ENCODE measurements at places on chromosomes 13 and 19.

- no peak for DNase-seq
These were observed 68.1 kb upstream of the HTR2A start for GRCh38 chr13:46964789-46965527.

DNA sequence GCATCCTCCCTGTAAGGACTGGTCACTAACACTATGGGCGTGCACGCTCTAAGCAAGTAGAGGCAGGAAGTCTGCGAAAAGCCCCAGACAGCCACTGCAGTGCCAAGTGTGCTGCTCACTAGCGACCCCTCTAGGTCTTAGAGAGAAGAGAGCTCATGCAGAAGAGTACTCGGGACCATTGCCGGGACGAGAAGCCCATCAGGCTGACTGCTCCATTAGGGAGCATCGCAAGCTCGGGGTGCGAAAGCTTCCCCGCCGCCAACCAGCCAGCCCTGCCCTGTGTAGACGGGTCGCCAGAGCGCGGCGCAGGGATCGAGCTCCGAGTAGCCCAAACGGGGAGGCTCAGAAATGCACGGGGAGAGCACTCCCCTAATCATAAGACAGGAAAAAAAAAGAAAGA is 16.6 kb downstream of the POU4F1 start:
- DNase-seq, result no peak

DNA sequence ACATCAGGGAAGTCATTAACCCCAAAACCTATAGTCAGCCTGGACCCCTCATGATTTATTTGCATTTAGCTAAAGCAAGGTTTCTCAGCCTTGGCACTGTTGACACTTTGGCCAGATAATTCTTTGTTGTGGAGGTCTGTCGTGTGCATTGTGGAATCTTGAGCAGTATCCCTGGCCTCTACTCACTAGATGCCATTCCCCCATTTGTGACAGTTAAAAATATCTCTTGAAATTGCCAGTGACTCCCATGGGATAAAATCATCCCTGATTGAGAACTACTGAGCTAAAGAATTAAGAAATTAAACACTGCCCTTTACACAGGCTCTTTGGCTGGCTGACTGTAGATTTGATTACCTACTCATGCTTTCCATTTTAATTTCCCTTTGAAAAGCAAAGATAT is 102.7 kb downstream of the LMO7 start:
- no peak for DNase-seq

- no peak for DNase-seq
These were observed 34.1 kb upstream of the CACTIN start for GRCh38 chr19:3660493-3661219.

DNA sequence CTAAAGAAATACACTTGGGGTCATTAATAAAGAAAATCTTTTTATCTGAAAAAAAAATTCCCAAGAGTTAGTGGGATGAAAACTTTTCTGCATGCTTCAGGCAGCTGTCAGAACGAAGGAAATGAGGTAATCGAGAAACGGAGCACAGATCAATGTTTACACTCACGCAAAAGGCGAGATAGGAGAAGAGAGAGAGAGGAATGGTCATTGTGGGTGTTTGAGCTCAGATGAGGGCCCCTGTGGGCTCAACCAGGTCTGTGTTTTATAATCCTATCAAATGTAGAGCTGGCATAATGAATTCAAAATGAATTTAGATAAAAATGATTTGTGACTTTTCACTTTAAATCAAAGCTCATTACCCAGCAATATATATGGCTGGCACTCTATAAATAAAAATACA is 6.3 kb upstream of the RXFP2 start:
- DNase-seq, result no peak

GRCh38 chr13:50326811-50327210 is 311.6 kb downstream of the KCNRG start:
- DNase-seq, result no peak

DNA sequence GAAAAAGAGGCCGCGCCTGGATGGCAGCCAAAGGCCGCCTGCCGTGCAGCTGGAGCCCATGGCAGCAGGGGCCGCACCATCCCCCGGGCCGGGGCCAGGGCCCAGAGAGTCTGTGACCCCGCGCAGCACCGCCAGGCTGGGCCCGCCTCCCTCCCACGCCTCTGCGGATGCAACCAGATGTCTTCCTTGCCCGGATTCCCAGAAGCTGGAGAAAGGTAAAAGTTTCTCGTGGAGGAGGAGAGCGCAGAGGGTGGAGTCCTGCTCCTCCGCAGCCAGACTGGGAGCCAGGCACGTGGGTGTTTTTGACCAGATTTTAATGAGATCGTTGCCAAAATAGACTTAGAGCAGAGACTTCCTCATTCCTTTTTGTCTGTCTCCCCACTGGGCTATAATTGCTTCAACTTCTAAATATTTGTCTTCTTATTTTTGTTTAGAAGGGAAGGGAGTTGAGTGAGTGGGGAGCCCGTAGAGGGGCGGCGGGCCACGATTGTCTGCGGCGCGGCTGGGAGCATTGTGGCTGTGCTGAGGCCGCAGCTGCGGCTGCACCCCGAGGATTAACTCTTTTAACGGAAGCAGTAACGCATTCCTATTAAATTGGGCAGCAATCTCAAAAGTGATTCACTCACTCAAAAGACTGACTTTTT is 22.8 kb upstream of the NDUFS7 start:
- no peak for DNase-seq

DNA sequence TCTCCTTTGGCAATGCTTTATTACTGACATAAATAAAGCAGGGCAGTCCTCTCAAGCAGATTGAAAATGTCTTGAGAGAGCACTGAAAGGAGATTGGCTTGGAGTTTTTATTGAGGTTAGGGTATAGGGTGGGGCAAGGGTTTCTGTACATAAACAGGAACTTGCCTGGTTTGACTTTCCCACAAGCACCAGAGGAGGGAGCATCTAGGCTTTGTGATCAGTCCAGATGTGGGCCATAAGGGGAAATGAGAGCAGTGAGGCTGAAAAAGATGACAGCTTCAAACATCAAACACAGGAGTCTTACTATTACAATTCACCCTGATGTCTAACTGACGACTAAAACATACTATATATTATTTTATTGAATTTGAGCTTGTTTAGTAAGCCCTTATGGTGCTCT is 260.9 kb downstream of the MTUS2 start:
- DNase-seq, result no peak

- DNase-seq, result no peak
These were observed 67.0 kb upstream of the SERP2 start for GRCh38 chr13:44306371-44307192.

DNA sequence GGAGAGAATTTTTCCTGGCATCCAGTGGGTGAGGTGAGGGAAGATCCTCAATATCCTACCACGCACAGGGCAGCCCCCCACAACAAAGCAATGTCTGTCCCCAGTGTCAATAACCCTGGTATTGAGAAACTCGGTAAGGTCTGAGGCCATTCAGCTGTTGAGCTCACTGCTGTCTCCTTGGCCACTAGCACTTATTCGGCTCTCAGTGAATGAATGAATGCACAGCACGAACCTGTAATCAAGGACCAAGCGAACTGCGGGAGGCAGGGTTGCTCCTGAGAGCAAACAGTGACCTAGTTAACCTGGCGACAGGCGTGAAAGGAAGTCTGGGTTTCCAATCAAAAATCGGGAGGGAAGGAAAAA is 640 bp downstream of the ZSCAN5A start:
- no peak for DNase-seq

GRCh38 chr19:10927730-10928562 is 493 bp downstream of the YIPF2 start:
- DNase-seq, result no peak

GRCh38 chr19:52200044-52200443 is 10.2 kb downstream of the PPP2R1A start:
- no peak for DNase-seq

All from bone marrow (tissue), 2 donors.